ENCODE measurements at places on chromosomes 6 and 20.

DNA sequence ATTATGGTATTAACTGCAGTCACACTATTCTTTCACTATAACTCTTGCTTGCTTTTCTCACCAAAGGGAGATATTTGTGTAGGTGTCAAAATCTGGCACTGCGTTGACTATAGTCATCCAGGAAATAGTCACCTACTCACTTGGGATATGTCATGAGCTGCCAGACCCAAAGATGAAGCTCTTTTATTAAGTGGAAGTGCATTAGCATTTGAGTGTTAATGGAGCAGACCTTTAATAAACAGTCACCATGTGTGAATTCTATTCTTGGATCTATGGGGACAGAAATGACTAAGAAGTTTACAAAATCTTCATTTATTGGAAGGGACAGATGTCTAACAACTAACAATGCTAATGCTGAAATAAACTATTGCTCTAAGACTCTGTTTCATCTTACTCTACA is 130.1 kb upstream of the NEDD9 start:
- no peak for DNase-seq

DNA sequence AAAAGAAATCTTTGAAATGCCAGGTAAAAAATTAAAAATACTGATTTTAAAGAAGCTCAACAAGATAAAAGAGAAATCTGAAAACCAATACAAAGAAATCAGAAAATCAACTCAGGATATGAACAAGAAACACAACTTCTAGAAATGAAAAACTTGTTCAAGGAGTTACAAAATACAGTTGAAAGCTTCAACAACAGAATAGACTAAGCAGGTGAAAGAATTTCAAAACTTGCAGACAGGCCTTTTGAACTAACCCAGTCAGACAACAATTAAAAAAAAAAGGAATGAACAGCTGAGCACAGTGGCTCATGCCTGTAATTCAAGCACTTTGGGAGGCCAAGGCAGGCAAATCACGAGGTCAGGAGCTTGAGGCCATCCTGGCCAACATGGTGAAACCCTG is 57.8 kb downstream of the PDSS2 start:
- DNase-seq = no peak

- DNase-seq = no peak
Measured at GRCh38 chr6:138680085-138680484, 93.5 kb upstream of the CCDC28A start.

DNA sequence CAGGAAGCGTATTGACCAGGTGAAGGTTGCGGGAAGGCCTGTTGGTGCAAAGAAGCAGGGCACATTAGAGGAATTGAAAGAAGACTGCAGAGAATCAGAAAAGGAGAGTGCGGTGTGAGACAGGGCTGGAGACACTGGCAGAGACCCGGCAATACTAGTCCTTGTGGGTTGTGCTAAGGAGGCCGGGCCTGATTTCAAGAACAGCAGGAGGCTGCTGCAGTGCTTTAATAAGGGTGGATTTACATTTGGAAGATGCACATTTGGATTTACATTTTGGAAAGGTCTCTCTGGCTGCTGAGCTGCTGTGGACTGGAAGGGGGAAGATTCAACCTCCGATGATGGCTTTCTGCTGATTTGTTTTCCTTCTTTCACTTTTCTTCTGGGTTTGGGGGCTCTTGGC is 167.8 kb downstream of the SLC24A3 start:
- DNase-seq = no peak

DNA sequence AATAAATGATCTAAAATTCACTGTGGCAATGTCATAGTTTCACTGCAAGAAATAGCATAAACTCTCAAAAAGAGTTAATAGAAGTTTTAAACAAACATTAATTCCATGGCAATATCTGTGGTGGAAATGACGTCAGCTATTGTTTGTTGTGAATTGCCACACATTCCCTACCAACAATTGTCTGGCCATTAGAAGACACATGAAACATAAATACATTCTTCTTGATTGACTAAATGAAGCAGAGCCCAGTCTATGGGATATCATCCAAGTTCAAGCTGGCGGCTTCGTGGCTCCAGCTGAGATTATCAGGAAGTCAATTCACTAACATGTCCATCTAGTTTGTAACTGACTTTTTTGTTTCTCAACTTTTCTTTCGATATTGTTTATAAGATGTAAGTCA is 369.0 kb downstream of the ARHGAP18 start:
- DNase-seq = no peak

GRCh38 chr6:53837865-53838769 is 43.3 kb downstream of the LRRC1 start:
- peak; percentile 63 for DNase-seq

- DNase-seq = peak; percentile 13
Measured at GRCh38 chr6:149896491-149896890, 1.4 kb downstream of the RAET1E start.

GRCh38 chr20:6954219-6954618 is 186.7 kb downstream of the BMP2 start:
- no peak for DNase-seq

DNA sequence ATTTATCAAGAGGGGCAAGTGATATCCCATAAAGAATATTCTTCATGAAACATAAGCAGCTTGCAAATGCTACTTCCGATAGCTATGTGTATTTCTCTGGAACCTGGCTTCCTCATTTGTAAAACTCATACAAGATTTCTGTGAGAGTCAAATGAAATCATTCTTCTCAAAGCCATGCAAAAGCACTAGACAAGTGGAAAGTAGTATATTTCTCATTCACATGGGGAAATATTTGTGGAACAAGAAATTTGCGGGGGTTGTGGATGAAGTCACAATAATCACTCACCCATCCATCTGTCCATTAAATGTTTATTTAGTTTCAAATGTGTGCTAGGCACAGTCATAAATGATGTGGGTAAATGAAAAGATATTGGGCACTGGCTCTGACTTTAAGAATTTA is 150.5 kb downstream of the IPCEF1 start:
- no peak for DNase-seq

GRCh38 chr20:51327251-51327841 is 215.2 kb downstream of the NFATC2 start:
- peak; percentile 52 for DNase-seq

DNA sequence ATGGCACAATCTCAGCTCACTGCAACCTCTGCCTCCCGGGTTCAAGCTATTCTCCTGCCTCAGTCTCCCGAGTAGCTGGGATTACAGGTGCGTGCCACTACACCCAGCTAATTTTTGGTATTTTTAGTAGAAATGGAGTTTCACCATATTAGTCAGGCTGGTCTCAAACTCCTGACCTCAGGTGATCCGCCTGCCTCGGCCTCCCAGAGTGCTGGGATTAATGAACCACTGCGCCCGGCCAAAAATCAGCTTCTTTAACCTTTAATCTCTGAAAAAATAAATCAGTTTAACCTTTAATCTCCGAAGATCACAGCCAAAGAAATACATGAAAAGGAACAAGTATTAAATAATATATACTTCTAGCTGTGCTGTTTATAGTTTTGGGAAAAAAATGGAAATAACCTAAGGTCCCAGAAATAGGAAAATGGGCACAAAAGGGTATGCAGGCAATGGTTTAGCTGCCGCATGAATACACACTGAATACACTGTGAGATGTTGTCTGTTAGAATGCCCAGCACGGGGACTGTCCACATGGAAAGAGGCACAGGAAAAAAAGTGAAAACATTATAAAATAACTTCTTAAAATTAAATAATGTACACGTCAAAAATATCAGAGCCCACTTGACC is 1.6 kb downstream of the NQO2 start:
- DNase-seq = no peak

DNA sequence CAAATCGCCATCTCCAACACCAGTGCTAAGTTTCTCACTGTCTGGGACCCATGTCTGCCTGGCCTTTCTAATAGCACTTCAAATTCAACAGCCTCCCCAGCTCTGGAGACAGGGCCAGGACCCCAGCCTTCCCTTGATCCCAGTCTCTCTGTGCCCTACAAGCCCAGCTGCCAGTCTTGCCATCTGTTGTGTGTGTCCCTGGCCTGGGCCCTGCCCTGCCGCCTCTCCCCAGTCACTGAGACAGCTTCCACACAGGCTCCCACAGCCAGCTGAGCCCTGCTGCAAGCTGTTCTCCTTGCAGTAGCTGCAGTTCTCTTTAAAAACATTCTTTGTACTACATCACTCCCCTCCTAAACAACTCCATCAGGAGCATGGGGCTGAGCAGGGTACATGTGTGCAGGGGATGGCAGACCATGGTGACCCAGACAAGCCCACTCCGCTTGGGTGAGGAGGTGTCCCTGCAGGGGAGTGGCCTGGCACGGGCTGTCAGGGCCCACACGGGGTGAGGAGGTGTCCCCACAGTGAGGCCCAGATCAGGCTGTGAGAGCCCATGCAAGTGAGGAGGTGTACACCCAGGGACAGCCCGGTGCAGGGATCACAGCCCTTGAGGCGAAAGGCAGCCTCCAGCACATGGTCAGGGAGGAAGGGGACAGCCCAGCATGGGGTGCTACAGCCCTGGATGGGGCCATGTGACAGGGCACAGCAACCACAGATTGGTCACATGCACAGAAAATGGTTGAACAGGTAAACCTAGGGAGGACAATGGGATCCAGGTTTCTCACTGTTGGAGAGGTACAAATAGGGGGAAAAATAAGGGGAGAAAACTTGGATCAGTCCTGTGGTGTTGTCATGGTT is 16.2 kb downstream of the CST7 start:
- no peak for DNase-seq

DNA sequence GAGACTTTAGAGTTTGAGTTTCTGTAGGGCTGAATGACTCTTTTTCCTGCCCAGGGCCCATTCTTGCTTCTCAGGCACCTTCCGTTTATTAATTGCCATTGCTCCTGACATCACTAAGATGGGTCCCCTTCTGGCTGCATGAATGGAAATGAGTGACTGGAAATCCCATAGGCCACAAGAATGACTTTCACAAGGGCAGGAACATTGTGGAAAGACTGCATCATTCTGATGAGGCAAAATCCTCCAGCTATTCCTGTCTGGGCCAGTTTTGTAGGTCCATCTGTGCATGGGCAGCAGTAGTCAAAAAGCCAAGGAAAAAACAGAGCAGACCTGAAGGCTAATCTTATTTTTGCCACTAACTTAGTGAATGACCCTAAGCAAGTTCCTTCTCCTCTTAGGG is 19.3 kb downstream of the TMEM74B start:
- DNase-seq = no peak

DNA sequence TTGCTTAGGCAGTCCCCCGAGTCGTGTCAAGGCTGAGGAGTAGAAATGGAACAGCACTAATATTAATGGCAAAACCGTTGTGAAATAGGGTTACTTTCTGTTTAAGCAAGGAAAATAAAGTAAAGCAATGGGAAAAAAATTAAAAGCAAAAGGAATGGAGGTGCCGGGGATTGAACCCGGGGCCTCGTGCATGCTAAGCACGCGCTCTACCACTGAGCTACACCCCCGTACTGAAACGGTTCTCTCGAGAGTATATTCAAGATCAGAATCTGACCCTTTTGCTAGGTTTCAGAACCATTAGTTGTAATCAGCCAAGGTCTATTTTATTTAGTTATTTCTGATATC is 85.5 kb downstream of the TRIM27 start:
- DNase-seq = peak; percentile 53

- no peak for DNase-seq
Measured at GRCh38 chr20:47309394-47309793, 47.1 kb downstream of the ZMYND8 start.

GRCh38 chr6:130675072-130675471 is 152.1 kb upstream of the SMLR1 start:
- DNase-seq = no peak

- DNase-seq = no peak
Measured at GRCh38 chr20:57078116-57078515, 188.3 kb downstream of the BMP7 start.

DNA sequence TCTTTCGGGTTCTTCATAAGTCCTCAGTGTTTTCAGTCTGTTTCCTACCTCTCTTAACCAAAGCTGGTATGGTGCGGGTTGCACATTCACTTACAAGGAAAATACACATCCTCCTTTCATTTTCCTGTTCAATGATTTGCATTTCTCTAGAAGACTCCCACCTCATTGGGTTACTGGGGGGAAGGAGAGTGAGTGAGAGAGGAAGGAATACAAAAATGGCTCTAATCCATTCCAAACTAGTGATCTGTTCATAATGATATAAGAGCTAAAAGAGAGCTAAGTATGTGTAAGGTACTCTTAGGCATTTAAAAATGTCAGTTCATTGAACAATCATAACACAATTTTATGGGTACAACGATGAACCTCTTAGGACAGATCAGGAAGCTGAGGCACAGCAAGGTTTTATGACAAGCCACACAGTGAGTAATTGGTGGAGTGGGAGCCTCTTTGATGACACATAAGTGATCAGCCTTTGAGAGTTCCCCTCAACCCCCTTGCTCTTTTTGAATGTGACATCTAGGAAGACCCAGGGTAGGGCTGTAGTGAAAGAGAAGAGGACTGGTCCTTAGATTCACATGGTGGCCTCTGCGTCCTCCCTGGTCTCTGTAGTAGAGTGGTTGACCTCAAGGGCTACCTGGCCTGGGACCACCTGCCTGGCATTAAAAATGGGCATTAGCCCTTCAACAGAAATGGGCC is 328.4 kb upstream of the SOX4 start:
- no peak for DNase-seq

- no peak for DNase-seq
Measured at GRCh38 chr6:17725083-17725482, 18.4 kb upstream of the NUP153 start.

- peak; percentile 44 for DNase-seq
Measured at GRCh38 chr20:4087923-4088322, 72.6 kb upstream of the RNF24 start.

DNA sequence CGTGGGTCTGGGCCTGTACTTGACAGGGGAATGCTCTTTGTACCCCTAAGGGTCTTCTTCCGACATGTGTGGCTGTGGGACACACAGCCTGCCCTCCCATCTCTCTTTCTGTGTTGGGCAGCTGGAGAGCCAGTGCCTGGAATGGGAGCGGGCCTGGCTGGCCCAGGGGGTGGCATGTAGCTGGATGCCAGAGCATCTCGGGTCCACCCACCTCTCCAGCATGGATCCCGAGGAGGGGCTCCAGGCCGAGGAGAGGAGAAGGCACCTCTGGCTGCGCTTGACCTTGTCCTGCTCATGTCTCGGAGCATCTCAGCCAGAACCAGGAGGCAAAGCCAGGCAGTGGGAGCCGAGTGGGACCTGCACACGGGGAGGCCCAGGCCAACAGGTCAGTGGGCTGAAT is 16.0 kb downstream of the CDH4 start:
- no peak for DNase-seq

- no peak for DNase-seq
Measured at GRCh38 chr6:157537556-157537955, 156.6 kb downstream of the ZDHHC14 start.

GRCh38 chr20:13166011-13166410 is 55.1 kb upstream of the ISM1 start:
- DNase-seq = no peak

DNA sequence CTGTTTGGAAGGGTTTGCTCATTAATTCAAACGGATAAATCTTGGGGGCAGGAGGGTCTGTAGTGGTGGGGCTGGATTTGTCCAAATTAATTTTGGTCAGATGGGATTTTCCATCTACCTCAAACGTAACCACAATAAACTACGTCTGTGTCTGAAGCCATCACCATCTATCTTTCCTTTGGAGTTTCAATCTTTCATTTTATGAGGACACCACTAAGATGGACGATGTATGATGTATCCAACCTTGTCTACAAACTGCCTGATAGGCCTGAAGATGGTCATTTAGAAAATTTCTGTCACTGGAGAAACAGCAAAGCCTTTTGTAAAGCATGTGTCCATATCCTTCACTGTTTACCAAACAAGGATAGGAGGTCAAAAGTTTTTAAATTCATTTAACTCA is 138.6 kb upstream of the MARCKS start:
- DNase-seq = no peak
